ENCODE measurements at places on chromosomes 7 and 10.

DNA sequence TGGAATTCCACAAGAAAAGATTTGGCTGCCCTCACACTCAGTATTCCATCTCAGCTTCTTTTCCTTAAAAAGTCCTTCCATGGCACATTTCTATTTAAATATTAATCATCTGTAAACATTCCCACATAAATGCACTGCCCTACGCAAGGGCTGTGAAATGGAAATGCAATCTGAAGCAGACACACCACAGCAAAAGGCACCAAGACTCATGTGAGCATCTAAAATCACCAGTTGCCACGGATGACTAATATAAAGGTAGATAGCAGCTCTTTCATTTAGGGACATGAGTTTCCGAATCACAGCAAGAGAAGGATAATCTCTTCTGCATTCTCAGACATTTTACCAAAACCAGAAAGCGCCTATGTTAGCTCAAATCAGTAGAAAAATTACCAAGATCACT is 31.6 kb downstream of the COA1 start:
- no peak for DNase-seq

- no peak for DNase-seq
These were observed 316.4 kb downstream of the RPS24 start for GRCh38 chr10:78349911-78350663.

GRCh38 chr10:580778-581177 is 108.7 kb downstream of the DIP2C start:
- DNase-seq: no peak

DNA sequence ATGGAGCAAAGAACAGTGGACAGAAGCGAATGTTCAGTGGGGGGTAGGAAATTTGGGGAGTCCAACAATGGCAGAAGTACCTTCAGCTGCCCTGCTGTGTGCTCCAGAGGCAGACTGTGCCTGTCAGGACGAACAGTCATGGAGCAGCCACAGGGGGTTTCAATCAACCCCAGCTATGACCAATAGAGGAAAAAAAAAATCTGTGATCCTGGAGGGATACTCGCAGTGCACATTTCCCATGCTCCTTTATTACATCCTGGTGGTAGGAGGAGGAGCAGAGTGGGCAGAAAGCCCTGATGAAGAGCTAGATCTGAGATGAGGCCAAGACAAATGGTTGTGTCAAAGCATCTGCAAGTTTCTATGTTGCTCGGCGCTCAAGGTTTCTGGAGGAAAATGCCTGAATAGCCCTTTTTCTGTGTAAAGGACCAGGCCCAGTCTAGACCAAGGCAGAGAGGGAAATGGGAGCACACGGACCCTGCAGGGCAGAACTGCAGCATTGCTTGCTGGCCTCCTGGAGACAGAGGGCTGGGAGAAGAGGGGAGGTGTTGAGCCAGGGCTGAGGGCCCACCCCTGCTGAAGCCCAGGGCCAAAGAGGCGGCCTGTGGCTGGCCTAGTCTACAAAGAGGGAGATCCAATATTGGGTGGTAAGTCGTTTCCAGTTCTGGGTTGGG is 201.5 kb downstream of the GRID1 start:
- DNase-seq: no peak

- DNase-seq: no peak
These were observed 75.1 kb downstream of the NOD1 start for GRCh38 chr7:30403477-30403876.

- no peak for DNase-seq
These were observed 15.8 kb downstream of the TSPAN12 start for GRCh38 chr7:120842121-120842621.

GRCh38 chr7:104973909-104974415 is 40.0 kb upstream of the KMT2E start:
- no peak for DNase-seq

DNA sequence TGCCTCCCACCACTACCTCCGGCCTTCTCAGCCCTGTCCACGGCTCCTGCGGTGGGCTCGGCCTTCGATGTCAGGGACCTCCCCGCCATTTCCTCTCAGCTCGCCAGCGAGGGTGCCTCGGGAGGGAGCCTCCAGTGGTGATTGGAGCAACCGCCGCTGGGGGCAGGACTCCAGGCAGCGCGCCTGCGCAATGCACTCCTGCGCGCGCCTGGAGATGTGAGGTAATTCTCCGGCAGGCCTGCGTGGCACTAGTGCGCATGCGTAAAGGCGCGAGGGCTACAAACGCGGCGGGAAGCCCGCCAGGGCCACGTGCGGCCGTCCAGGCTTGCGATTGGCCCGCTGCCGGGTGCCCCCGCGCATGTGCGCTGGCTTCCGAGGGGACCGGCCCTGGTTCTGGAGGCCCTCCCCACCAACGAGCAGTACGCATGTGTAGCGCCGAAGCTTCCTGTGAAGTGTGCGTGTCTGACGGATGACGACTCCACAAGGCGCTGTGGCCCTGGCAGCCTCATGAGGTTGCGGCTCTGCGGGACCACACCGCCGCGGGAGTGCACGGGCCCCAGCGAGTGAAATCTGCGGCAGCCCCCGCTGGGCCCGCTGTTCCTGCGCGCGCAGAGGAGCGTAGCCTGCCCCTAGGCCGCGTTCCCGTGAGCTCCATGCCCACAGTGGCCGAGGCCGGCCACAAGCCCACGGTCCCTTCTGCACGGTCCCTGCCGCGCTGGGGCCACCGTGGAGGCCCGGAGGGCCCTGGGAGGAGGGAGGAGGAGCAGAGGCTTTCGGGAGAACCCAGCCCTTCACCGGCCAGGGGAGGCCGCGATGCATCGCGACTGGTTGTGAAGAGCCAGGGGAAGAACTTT is at the start of gene SYCE1:
SYCE1 (minus strand) TSS at position 143 of the 854 bp plus-strand sequence; CDS start at position 89, 54 bp downstream.
- no peak for DNase-seq

DNA sequence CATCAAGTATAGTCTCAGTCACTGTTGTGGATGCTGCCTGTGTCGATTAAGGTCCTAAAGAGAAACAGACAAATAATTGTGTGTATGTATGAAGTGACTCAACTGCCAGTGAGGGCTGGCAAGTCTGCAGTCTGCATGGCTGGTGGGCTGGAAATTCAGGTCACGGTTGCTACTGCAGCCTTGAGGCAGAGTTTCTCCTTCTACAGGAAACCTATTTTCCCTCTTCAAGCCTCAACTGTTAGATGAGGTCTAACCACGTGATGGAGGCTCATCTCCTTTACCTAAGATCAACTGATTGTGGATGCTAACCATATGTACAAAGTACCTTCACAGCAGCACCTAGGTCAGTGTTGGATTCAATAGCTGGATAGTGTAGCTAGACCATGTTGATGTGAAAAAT is 29.9 kb downstream of the MBL2 start:
- DNase-seq: no peak

DNA sequence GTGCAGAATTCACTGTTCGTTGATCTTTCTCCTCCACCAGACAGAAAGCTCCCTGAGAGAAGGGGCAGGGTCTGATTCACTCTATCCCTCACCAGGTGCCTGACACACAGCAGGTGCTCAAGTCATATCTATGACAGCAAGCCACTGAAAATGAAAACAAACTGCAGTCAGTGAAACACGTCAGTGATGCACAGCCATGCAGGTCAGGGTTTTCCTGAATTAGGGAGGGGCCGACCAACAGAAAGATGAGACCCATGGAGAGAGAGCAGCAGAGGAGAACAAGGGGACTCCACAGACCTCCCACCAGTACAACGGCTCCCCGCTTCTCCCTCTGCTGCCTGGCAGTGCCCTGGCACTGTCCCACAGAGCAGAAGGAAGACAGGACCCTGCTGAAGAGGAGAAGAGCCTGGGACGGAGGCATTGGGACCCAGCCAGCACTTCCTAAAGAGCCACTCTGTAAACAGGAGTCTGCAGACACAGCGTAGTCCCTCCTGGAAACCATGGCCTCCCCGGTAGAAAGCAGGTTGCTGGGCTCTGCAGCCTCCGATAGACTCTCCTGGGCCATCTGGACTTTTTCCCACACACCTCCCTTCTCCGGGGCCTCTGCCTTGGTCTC is 50.3 kb downstream of the FAM53B start:
- no peak for DNase-seq

GRCh38 chr7:3206101-3206500 is 95.0 kb upstream of the SDK1 start:
- no peak for DNase-seq

GRCh38 chr7:141328290-141328689 is 222.9 kb upstream of the AGK start:
- DNase-seq: no peak

- no peak for DNase-seq
These were observed 3.5 kb upstream of the GSTK1 start for GRCh38 chr7:143259765-143260164.

DNA sequence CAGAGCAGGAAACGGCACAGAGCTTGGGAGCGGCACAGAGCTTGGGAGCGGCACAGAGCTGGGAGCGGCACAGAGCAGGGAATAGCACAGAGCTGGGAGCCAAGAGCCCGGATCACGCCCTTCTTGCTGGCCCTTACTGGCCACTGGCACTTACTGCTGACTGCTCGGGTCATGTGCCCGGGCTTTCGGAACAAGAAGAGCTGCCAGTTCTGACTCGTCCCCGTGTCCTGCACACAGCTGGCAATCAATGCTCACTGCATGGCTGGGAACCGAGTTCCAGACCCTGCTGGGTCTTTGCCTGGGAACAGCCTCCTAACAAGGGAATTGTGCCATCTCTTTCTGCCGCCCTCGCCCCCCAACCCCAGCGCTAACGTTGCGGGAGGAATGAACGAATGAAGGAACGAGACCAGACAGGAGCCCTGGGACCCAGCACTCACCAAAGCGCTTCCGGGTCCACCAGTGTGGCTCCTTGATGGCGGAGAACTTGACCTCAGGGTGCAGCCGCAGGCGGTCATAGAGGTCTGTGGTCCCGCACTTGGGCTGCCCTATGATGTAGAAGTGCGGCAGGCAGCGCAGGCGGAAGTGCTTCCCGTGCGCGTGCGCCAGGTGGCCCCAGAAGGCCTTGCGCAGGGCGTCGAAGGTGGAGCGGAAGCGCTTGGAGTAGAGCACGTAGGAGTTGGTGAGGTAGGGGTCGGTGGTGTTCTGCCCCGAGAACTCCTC is 49.1 kb downstream of the CHST15 start:
- no peak for DNase-seq

DNA sequence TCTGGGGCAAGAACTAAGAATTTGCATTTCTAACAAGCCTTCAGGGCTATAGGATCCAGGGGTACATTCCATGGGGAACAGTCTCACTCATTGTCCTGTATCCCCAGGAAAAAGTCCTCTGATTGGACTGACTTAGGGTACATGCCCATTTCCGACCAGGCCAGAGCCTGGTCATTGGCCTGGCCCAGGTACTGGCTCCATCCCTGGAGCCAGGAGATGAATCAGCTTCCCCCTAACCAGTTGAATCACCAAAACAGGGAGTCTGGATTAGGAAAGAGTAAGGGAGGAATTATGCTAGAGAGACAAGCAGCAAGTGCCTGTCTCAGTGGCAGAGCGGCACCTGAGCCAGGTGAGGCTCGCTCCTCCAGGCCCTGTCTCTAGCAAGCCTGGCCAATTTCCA is 137.5 kb downstream of the FGFR2 start:
- no peak for DNase-seq

- DNase-seq: no peak
These were observed 395.7 kb upstream of the FOXK1 start for GRCh38 chr7:4286351-4286750.

DNA sequence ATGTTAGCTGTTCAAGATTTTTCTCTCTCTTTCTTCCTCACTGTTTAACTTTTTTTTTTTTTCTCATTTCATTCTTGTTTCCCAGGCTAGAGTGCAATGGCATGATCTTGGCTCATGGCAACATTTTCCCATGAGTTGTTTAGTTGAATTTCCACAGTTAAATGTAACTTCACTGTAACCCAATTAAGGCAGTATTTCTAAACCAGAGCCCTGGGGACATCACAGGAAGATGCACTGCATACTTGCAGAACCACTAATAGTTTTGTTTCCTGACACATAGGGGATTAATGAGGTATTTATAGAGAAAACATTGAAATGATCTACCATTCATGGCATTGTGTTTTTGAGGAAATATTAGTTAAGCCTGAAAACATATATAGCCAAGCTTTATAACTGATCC is 795.6 kb upstream of the GHITM start:
- no peak for DNase-seq

GRCh38 chr10:15719899-15720634 is at the start of gene ITGA8:
TSS of gene ITGA8 (minus strand) at chr10:15719922. CDS start at chr10:15719771, 151 bp downstream.
- no peak for DNase-seq

GRCh38 chr10:47326306-47326926 is 4.2 kb downstream of the GDF2 start:
- DNase-seq: no peak

DNA sequence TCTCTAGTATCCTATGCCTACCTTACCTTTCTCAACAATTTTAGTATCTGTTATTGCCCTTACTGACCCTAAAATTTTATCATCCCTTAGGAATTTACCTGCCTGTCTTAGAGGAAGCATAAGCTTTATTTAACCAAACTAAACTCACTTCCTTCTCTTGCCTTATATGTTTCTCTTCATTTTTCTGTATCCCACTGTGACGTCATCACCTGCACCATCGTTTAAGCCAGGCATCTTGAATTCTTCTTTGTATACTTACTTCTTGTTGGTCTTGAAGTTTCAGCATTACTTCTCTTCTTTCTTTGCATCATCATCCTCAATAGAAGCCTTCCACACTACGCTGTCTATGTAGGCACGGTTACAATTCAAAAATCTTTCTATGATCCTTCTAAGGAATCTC is 231.0 kb upstream of the SMIM30 start:
- DNase-seq: no peak

- DNase-seq: peak; percentile 86
These were observed at the start of gene MYO1G for GRCh38 chr7:44978511-44979366. TSS of gene MYO1G (minus strand) at chr7:44979015. CDS start at chr7:44978961, 54 bp downstream.

GRCh38 chr10:29163746-29164145 is 125.1 kb upstream of the LYZL1 start:
- no peak for DNase-seq

DNA sequence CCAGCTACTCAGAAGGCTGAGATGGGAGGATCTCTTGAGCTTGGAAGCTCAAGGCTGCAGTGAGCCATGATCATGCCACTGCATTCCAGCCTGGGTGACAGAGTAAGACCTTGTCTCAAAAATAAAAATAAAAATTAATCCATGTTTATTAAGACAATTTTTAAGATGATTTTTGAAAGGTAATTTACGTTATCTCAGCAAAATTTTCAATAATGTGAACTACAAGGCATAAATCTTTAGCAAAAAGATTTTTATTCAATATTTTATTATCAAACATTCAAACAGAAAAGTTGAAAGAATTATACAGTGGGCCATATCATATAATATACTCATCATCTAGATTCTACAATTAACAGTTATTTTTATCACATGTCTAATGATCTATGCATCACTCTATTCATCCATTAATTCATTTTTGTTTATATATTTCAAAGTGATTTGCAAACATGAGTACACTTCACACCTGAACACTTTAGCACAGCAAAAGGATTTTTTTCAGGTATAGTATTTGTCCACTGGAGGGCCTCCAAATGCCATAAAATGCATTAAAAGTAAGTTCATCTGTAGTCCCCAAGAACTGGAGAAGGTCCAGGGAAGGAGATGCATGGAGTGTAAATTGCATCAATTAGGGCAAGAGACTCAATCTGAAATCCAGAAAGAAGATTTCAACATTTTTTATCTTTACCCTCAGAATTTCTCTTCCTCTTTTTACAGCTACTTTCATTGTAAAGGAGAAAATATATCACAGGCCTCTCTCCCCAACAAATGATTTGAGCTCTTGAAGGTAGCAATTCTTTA is 38.6 kb upstream of the RSBN1L start:
- DNase-seq: no peak
